ENCODE measurements at places on chromosomes 4 and X.

DNA sequence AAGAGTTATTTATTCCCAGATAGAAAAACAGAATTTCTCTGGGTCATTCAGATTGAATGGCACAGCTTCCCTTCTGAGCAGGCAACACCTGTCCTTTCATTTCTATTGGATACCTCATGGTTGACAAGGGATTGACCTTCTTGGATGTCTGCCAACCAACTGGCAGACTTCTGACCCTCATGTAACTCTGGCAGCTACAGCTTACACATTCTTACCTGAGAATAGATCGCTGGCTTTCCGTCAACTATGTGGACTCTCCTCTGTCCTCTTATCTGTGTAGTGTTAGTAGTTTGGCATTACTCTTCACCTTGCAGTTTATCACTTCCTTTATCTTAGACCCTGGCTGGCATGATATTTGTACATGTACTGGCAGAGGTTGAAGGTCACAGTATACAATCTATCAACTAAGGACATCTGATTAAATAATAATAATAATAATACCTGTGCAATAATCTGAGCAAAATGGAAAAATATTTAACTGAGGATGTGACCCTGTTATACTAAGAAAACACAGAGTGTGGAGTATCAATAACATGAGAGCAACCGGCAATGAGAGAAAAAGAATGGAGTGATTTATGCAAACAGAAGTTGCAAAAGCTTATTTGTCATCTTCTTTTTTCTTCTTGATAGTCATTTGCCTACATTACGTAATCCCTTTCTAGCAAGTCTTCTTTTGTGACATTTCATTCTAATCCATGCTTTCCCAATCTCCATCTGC is 1118.2 kb downstream of the ARAP2 start:
- no peak for DNase-seq

GRCh38 chrX:108412783-108413182 is 25.4 kb downstream of the COL4A6 start:
- DNase-seq = no peak

DNA sequence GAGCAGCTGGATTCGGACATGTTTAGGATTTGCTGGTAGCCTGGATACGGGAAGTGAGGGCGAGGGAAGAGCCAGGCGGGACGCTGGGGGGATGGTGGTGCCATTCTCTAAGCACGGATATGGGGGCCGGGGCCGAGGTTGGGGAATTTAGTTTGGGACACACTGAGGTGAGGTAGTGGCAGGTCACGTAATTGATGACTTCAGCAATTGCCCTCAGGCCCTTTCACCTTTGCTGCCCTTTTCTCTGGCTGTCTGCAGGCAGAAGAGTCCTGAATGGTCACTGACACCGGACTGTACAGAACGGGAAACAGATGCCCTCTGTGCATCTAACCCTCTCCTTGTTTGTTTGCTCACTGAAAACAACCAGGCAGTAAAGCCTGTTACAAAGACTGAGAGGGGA is 16.9 kb upstream of the HMGB3 start:
- DNase-seq = no peak

DNA sequence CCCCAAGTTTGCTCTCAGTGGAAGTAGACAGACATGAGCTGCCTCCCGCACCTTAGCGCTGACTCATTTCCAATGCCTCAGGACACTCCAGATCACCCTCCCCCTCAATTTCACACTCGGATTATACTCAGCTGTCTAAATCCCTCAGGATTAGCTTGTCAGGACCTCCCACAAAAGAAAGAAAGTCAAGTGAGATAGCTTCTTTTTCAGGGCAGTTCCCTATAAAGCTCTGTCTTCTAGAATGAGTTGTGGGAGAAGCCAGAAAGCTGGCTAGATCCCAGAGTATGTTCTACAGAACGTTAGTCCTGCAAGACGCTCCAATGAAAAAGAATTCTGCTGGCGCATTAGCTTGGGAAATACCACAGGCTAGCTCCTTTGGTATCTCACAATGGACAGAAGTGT is 51.2 kb upstream of the MTNR1A start:
- DNase-seq = peak; percentile 91

- DNase-seq = peak; percentile 41
Measured at GRCh38 chrX:153469811-153470410, 465 bp downstream of the HAUS7 start.

DNA sequence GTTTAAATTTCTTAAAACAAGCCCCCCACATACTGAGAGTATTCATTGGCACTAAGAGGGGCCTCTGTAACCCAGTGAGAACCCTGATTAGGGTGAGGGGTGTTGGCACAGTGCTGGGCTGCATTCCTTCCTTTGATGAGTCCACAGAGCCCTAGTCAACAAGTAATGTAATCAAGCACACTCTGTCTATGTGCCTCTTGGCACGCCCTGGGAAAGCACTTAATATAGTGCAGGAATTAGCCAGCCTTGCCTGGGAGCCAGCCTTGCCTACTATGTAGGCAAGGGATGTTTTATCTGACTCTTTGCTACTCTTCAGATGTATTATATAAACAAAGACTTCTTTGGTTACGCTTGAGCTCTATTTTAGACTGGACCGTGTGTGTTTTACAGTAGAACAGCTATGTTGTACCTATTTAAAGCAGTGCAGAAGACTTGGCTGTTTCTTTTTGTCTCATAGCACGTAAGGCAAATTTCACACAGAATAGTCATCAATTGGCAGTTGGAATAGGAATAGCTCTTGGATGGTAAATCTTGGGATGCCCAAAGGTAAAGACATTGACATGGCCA is 64.3 kb downstream of the FRAS1 start:
- peak; percentile 61 for DNase-seq

GRCh38 chr4:65651031-65651430 is 19.3 kb downstream of the EPHA5 start:
- DNase-seq = no peak

DNA sequence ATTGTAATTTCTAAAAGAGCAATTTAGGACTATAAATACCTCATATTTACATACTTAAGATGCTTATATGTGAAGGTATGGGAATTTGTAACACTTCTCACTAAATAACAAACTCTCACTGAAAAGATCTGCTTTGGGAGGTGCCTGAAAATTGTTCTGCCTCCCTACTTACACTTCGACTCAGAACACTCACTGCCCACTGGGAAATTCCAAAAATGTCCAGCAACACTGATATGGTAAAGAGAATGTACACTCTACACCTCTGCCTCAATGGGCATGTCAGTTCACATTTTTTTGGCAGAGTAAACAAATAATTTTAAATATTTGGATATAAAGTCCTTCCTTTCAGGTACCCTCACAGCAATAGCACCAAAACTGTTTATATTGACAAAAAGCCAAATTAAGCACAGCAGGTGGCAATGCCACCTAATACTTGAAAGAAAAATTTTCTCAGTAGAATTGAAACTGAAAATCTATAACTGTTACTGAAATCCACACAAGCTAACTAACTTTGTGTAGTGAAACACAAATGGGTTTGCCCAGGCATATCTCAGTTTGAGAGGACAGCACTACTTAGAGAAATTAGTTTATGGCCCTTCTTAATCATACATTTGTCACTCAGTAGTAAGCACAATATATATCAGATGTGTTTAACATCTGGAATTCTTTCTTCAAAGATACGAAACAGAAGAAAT is 67.1 kb downstream of the PRDM5 start:
- no peak for DNase-seq

- no peak for DNase-seq
Measured at GRCh38 chrX:49177338-49177833, 5.7 kb downstream of the PLP2 start.

DNA sequence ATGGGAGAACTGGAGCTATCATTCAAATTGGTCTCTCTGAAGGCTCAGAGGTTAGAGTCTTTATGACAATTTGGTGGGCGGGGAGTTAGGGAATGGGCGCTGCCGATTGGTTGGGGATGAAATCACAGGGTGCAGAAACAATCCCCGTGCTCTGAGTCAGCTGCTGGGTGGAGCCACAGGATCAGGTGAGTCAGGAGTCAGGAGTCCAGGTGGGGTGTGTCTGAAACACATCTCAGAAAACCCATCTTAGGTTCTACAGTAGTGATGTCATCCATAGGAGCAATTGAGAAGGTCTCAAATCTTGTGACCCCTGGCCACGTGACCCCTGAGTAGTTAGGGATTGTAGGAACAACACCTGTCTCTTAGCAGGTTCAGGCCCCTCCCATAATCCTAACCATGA is 41.6 kb upstream of the TLR3 start:
- DNase-seq = no peak

DNA sequence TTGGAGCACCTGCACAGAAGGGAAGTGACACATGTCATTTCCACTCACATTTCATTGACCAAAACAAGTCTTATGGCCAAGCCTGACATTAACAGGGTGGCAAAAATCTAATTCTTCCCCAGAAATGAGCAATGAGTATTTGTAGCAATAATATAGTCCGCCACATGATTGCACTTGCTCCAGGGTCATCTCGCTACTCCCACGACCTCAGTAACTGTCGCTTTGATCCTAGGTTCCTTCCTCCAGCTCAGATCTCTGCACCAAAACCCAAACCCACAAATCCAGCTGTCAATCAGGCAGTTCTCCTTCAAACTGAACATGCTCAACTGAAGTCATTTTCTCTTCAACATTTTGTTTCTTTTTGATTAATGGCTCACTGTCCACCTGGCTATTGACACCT is 25.2 kb upstream of the PTTG2 start:
- DNase-seq = no peak

- DNase-seq = no peak
Measured at GRCh38 chr4:144649646-144650045, 3.7 kb downstream of the HHIP start.

- DNase-seq = no peak
Measured at GRCh38 chrX:46234775-46235174, 310.4 kb downstream of the ZNF674 start.

DNA sequence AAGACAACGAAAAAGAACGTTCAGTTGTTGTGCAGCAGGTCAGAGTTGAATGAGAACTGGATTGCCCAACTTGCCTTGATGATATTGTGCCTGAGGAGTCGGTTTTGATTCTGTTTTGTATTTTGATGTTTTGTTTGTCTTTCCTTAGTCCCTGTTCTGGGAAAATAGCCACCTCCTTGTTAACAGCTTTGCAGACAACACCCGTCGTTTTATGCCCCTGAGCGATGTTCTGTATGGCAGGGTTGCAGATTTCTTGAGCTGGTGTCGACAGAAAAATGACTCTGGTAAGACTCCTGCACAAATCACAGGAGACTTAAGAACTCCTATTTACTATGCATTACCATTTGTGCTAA is 4.5 kb downstream of the BST1 start:
- no peak for DNase-seq

DNA sequence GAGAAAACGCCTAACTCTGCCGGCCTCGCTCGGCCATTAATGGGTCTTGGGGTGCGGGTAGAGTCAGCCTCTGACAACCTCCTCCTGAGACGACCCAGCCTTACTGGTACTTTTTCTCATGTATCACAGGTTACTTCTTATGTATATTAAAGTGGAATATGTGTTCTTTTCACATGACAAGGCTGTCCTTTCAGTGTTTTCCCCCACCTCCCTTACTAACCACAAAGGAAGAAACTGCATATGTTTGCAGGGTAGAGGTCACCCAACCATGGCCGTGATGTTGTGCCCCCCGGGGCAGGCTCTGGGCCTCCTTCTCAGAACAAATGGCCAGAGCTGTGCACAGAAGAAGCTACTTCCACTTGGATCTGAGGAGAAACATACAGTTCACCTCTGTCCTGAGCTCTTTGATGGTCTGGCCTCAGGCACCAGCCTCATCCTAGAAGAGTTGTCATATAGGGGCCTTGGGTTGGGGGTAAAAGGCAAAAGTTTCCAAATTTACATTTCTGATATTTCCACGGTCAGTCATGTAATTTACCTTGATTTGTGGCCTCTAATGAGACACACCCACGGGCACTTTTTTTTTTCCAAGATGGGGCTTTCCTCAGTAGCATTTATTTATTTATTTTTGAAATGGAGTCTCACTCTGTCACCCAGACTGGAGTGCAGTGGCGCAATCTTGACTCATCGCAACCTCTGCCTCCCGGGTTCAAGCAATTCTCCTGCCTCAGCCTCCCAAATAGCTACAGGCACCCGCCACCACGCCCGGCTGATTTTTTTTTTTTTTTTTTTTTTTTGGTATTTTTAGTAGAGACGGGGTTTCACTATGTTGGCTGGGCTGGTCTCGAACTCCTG is 1.9 kb downstream of the SOWAHD start:
- no peak for DNase-seq

- peak; percentile 53 for DNase-seq
Measured at GRCh38 chr4:10275696-10276095, 159.1 kb upstream of the WDR1 start.

GRCh38 chr4:81356621-81357020 is 115.1 kb downstream of the RASGEF1B start:
- no peak for DNase-seq

DNA sequence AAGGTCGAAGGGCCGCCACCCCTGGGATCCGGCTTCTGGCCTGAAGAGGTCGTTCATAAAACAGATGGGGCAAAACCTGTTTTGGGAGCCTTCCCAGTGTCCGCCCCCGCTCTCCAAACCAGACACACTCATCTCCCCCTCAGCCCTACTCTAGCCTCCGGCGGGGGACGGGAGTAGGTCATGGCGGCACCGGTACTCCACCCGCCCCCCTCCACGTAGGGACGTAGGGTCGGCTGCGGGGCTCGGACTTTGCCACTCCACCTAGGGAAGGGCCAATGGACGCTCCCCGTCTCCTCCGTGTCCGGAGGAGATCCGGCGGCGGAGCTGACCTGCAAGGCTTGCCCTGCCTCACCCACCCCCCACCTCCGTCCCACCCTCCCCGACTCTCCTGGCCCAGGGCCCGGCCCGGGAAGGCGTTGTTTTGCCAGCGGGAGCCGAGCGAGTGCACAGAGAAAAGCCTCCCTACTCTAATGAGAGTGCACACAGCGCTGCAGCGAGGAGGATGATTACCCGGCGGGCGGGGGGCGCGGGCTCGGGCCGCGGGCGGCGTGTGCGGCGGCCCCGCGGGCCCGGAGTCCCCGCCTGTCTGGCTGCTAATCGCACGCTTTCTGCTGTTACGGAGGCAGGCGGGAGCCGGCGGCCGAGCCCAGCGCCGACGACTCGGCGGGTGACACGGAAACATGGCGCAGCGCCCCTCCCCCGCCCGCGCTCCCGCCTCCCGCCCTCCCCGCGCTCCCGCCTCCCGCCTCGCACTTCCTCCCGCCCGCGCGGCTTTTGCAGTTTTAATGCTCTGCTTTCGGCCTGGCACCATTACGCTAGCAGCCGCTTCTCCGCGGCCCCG is 8.3 kb upstream of the BCOR start:
- peak; percentile 57 for DNase-seq

DNA sequence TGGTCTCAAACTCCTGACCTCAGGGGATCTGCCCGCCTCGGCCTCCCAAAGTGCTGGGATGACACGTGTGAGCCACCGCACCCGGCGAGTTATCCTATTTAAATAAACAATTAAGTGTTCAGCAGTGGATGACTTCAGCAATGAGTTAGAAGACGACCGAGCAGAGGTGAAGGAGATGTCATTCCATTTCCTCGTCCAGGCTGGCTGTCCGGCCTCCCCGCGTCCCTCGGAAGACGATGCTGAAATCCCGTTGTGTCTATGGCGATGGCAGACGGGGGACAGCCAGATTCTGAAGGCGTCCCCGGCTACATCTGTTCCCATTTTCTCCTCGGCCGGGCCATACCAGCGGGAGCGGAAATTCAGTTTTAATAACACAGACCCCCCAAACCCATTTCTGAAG is 209.8 kb downstream of the CRLF2 start:
- DNase-seq = no peak

- DNase-seq = peak; percentile 75
Measured at GRCh38 chrX:40094041-40094899, 3.5 kb downstream of the BCOR start.

- DNase-seq = no peak
Measured at GRCh38 chrX:50198348-50198747, 2.5 kb downstream of the AKAP4 start.

- DNase-seq = no peak
Measured at GRCh38 chr4:72463724-72464123, 105.3 kb downstream of the ADAMTS3 start.
